Urinary bladder (tissue), 4 donors: ENCODE measurements at places on chromosomes 13 and 19.

GRCh38 chr19:41575998-41576397, at the start of gene CEACAM21:
CEACAM21 (plus strand) TSS chr19:41576166; CDS start chr19:41576275, 109 bp downstream.
- DNase-seq = no peak

GRCh38 chr13:77513719-77514335, 21.7 kb upstream of the SCEL start:
- no peak for DNase-seq

DNA sequence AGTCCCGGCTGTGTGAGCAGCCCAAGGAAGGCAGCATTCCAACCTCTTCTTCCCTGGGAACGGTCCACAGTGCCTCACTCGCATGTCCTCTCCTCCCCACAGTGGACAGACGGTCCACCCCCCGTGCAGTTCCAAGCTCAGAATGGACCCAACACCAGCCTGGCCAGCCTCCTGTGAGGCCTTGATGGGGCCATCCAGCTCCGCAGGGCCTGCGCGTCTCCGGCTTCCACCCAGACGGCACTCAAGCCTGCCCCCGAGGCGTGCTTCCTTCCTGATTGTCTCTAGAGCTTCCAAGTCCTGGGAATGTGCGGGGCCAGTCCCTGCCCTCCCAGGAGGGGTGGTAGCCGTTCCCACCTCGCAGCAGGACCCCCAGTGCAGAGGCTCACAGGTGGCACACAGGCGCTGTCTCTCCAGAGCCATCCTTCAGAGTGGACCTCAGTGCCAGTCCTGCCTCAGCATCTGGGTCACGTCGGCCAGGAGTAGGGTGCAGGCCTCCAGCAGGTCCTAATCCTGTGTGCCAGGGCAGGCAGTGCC, 35.0 kb downstream of the MAU2 start:
- DNase-seq = no peak

DNA sequence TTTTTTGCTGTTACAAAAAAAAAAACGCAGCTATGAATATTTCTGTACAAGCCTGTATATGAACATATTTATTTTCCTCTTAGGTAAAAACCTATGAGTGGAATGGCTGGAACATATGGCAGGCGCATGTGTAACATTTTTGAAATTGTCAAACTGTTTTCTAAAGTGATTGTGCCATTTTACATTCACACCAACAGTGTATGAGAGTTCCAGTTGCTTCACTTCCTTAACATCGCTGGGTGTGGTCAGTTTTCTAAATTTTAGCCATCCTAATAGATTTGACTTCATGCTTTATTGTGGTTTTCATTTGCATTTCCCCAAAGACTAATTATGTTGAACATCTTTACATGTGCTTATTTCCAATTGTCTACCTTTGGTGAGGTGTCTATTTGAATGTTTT, 306.8 kb downstream of the KCNRG start:
- DNase-seq = no peak

GRCh38 chr19:623175-623916, 10.0 kb downstream of the POLRMT start:
- DNase-seq = no peak

DNA sequence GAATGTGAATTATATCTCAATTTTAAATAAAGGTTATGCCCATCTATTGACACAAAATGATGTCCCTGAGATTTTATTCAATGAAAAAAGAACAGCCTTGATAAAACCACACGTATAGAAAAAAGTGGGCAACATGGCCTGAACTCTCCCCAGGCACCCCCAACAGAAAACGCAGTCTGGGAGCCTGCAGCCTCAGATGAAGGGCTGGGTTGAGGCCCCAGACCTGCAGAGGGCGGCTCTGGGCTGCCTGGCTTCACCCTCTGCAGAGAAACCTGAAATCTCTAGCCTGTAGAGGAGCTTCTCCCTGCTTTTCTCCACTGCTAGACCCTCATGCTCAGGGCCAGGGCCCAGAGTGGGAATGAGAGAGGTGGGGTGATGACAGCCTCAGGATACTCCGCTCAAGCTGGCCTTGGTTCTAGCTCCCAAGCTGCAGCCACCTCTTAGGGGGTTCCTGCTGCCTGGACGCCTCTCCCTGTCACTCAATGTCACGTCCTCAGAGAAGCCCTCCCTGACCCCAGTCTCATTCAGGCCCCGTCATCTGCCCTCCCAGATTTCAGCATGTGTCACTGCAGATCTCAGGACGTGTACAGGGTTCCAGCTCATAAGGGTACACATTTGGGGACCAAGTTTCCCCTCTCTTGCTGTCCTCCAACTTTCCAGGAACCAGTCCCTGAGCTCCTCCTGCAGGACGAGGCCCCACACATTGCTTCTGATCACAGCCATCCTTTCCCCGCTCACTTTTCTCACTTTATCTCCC, 1.8 kb downstream of the MBD3 start:
- no peak for DNase-seq

DNA sequence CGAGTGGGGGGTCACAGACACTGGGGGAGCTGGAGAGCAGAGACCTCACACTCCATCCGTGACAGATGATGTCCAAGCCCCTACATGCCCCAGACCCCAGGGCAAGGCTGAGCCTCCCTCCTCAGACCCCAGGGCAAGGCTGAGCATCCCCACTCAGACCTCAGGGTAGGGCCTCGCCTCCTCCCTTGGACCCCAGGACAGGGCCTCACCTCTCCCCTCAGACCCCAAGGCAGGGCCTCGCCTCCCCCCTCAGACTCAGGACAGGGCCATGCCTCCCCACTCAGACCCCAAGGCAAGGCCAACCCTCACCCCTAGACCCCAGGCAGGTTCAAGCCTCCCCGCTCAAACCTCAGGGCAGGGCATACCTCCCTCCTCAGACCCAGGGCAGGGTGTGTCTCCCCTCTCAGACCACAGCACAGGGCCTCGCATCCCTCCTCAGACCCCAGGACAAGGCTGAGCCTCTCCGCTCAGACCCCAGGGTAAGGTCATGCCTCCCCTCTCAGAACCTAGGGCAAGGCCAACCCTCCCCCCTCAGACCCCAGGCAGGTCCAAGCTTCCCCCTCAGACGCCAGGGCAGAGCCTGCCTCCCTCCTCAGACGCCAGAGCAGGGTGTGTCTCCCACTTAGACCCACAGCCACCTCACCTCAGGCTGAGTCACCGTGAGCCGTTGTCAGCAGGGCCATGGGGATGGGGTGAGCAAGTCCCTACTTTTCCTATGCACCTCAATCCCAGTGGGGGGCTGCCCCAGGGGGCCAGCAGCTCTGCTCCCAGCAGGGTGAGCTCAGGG, 1.7 kb upstream of the S1PR4 start:
- peak; percentile 20 for DNase-seq

- no peak for DNase-seq
These were observed 4.5 kb upstream of the B3GNT8 start for GRCh38 chr19:41431426-41432386.

GRCh38 chr19:11293433-11294389, 2.2 kb upstream of the TSPAN16 start:
- peak; percentile 80 for DNase-seq

GRCh38 chr13:30300596-30300995, 6.8 kb downstream of the KATNAL1 start:
- DNase-seq = no peak

- DNase-seq = no peak
These were observed 285.7 kb downstream of the TBC1D4 start for GRCh38 chr13:75196147-75196837.

DNA sequence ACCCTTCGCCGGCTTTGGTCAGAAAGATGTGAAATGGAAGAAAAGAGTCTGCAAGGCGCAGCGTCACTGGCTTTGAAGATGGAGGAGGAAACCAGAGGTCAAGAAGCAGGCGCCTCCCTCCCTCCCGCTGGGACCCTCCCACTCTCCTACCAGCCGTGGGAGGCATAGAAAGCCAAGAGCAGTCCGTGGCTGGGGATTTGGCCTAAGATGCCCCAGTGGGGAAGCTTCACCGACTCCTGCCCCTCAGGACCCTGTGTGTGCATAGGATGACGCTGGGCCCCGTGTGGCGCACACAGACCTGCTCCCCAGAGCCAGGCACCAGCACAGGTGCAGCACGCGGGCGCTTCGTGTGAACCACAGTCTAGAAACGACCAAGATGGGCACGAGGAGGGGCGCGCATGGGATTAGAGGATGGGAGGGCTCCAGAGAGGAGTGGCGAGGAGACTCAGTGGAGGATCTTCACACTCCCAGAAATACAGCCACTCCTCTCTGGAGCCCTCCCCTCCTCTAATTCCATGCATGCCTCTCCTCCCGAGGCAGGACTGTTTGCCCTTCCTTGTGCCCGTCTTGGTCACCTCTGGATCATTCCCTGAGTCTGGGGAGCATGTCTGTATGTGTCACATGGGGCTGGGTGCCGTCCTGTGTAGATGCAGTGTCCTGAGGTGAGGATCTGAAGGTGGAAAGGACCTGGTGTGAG, 194.3 kb downstream of the TEX29 start:
- DNase-seq = no peak

DNA sequence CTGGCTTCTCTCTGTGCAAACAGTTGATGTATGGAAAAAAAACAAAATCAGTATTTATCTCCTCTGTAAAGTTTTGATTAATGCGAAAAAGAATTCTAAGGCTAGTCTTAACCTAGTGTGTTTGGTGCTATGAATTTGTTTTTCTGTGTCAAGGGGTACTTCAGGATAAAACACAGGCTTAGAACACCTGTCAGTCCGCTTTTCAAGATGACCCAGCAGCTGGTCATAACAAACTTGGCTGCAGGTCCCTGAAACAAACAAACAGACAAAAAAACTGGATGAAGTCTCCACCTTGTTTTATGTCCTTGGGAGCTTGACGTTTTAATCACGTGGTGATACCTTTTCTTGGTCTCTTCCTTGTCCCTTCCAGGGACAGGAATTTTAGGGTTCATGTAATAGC, 689.3 kb downstream of the UQCRFS1 start:
- no peak for DNase-seq

DNA sequence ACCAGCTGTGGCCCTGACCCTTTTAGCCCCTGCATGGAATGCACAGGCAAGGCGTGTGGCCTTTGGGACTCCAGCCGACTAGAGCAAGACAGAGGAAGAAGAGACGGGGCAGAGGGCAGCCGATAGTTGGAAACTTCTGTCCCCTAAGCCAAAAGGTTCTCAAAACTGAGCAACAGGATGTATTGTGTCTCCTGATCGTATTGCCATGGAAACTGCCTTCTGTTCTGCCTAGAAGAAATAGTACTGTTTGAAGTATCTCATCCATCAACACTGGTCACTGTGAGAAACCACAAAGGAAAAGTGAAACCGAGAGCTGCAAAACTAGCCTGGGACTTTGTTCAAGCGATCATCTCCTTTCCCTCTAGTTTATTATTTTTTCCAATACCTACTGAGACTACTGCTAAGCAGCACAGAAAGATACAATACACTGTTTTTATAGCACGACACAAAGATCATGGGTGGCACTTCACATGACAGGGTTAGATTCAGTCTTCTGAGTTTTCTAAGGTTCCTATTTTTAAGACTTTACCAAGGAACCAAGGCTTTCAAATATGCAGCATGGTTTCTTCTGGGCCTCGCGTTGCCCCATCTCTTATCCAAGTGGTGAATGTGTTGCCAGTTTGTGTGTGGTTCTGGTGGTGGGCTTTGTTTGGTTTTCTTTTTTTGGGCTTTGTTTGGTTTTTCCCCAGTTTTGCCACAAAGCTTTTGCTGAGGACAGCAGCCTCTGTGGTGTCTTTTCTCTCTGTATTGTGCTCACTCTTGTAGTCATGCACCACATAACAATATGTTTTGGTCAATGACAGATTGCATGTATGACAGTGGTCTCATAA, 49.3 kb upstream of the GPR183 start:
- no peak for DNase-seq

GRCh38 chr13:99575376-99576120, 74.3 kb downstream of the TM9SF2 start:
- no peak for DNase-seq

GRCh38 chr13:26473571-26474230, 83.8 kb upstream of the WASF3 start:
- DNase-seq = no peak

DNA sequence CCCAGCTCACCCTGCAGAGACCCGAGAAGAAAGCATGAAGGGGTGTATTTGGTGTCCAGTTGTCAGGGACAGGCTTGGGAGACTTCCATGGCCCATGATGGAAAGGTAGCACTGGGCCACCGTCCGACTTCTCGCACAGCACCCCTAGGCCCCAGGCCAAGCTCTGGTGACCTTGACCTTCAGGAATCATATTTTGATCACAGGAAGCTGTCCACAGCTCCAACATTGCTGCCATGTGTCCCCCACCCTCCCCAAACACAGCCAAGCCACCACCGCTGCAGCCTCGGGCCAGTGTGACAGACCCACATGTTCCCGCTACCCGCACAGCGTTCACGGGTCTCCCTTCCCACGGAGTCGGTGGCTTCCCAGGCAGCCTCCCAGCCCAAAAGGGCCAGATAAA, 842 bp upstream of the PTGIR start:
- no peak for DNase-seq

GRCh38 chr13:20192158-20192835, 441 bp downstream of the GJB2 start:
- DNase-seq = no peak

GRCh38 chr19:38850436-38850975, 720 bp upstream of the HNRNPL start:
- no peak for DNase-seq

DNA sequence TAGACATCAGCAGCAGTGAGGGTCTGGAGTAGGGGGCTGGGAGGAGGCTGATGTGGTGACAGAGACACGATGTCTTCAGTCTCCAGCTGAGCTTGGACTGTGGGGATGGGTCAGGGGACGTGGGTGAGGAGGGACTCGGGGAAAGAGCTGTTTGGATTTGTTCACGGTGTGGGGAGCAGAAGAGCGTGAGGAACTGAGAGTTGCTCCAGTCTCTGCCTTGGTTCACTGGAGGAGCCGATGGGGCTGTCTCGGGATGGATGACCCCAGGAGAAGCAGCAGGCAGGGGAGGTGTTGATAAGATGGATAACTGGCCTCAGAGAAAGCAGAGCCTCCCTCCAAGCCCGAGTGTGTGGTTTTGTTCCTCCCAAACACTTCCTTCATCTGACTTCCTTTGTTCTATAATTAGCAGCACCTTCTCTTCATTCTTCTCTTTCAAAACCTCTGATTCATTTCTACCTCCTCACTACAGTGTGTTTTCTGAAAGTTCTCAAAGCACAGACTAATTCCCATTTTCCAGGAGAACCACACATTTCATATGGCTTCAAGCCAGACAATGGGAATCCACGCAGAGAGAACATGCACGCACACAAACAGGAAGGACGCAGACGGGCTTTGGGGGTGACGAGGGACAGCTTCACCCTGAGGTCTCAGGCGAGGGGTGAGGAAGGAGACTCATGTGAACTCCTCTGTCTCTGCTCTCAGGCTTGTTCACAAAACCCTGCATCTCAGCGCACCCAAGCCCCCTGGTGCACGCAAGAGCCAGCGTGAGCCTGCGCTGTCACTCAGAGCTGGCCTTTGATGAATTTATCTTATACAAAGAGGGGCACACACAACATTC, 18.6 kb downstream of the LAIR2 start:
- DNase-seq = no peak
